Upper lobe of left lung (tissue), 6 donors: ENCODE measurements at places on chromosomes 1 and 21.
A peak's percentile ranks its signal among the peaks of the same experiment; 100 is the strongest.

DNA sequence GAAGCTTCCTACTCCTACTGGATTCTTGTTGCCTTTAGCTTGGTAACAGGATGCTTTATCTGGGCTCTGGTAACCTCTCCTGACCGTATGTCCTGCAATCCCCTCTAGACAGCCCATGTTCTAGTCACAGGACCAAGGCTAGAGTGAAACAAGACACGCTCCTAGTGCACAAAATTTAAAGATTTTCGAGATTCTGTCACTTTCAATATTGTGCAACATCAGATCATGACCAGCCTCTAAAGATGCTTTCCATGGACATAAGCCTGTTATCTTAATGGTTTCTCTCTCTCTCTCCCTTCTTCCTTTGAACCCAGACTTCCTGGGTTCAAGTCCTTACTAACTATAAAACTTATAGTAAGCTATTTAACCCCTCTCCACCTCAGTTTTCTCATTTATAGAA lies 1.6 kb upstream of the LY9 start:
- no peak for DNase-seq

GRCh38 chr1:76218888-76219287 lies 144.3 kb downstream of the ST6GALNAC3 start:
- no peak for DNase-seq

- DNase-seq, result no peak
These were observed 18.9 kb downstream of the HTR1D start for GRCh38 chr1:23198373-23198772.

- no peak for DNase-seq
These were observed 105.4 kb downstream of the ATP6V1G3 start for GRCh38 chr1:198435056-198435455.

DNA sequence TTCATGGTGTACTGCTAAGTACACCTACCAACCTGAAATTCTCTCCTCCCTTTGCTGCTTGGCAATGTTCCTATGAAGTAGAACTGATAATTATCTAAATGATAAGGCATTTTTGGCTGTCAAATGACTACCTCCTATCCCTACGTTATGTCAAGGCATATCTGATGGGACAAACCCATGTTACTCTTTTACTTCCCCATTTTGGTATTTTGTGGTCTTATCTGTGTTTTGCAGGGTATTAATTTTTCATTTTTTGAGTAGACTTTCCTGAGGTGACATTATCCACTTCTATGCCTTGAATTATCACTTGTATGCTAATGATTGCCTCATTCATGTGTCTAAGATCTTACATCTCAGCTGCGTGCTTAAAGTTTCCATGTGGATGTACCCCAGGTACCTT lies 499.6 kb upstream of the B3GALT2 start:
- DNase-seq, result no peak

DNA sequence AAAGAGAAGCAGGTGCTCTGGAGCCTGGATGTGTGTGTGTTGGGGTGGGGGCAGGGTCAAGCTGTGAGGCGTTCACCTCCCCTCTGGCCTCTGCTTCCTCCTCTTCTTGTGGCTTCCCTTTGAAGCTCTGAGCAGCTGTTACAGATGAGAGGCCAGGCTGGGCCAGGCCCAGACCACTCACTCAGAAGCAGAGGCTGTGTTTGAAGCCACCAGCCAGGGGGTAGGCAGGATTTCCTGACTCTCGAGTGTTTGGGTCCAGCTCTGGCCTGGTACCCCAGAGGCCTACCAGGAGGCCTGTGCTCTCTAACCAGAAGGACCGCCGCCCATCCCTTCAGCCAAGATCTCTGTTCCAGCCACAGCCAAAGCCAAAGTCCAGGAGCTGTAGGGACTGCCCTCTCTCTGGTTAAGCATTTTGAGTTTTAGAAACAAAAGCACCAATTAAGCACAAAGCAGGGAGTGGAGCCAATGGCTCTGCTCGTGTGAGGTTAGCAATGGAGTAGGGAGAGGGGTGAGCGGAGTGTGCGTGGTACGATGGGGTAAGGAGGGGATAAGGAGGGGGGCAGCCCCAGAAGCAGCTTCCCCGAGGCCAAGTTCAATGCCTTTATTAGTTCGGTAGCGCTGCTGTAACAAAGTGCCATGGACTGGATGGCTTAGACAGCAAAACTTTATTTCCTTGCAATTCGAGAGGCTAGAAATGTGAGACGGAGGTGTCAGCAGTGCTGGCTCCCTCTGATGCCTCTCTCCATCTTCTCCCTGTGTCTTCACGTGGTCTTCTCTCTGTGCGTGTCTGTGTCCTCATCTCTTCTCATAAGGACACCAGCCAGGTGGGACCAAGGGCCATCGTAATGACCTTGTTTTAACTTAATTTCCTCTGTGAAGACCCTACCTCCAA lies 20.5 kb downstream of the RCSD1 start:
- peak; percentile 54 for DNase-seq

DNA sequence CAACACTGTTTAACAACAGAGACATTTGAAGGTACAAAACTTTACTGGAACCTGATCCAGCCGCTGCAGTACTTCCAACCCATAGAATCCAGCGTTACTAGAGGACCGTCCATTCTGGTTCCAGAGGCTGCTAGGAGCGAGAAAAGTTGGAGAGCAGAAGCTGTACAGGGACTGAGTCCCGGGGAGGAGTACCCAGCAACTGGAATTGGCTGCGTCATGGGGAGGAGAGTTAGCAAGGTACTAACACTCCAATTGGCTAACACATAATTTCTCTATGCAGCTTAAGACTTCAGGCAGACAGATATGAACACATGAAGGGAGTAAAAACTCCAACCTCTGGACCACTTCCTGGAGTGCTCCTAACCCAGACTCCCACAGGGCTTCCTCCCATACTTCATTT lies 2.1 kb upstream of the QSOX1 start:
- no peak for DNase-seq

DNA sequence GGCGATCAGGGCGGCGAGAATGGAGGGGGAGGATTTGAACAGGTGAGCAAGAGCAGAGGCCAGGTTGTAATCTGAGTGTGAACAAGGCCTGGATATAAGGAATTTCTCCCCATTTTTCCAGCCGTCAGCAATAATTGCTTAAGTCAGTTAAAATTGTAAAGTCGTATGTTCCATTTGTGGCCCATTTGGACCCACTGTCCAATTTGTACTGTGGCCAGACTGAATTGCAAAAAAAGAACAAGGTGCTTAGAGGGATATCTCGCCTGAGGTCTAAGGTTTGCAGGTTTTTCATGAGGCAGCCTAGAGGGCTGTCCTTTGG lies 1.0 kb downstream of the ERVH48-1 start:
- DNase-seq, result no peak

- peak; percentile 57 for DNase-seq
These were observed 62.4 kb downstream of the CD247 start for GRCh38 chr1:167455786-167456446.

DNA sequence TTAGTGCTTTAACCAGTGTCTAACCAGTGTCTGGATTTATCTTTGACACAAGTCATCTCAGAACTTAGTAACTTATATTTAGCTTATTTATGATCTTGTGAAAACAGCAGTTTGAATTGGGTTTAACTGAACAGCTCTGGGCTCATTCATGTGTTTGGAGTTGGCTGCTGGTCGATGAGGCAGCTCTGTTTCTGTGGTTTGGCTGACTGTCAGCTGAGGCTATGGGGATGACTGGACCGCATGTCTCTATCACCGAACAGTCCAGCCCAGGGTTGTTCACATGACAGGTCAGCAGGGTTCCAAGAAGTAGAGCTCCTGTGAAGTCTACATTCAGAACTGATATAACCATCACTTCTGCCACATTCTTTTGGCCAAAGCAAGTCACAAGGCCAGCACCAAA lies 29.1 kb upstream of the C21orf91 start:
- DNase-seq, result no peak

DNA sequence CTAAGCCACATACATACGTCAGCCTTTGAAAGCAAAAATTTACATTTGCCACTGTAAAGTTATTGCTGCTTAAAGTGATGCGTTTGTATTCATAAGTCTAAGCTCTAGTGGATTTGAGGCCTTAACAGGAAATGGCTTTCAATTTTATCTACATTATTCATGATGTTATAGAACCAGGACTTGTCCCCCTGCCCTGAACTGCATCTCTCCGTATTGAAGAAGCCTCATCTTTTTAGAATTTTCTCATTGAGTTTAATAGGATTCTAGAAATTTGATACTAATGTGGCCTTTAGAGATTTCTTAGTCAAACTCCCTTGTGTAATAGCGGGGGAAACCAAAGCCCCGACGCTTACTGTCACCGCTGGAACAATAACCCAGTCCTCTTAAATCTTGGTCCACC lies 9.9 kb downstream of the UTP25 start:
- DNase-seq, result no peak

DNA sequence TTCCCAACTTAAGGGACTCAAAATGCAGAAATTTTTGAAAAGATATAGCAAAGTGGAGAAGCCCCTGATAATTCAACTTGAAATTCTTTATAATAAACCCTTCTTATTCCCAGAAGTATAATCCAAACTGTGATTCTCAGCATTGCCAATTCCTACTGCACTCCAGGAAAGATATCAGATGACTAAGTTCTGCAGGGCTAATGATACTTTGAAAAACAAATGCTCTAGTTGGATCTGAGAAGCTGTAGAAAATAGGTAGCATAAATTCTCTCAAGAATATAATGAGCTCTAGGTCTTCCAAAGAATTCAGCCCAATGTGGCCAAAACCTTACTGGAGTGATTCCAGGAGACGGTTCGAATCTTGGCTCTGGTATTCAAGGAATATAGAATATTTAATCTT lies 294.0 kb upstream of the PTBP2 start:
- no peak for DNase-seq

GRCh38 chr1:213192026-213192425 lies 141.0 kb downstream of the RPS6KC1 start:
- no peak for DNase-seq

DNA sequence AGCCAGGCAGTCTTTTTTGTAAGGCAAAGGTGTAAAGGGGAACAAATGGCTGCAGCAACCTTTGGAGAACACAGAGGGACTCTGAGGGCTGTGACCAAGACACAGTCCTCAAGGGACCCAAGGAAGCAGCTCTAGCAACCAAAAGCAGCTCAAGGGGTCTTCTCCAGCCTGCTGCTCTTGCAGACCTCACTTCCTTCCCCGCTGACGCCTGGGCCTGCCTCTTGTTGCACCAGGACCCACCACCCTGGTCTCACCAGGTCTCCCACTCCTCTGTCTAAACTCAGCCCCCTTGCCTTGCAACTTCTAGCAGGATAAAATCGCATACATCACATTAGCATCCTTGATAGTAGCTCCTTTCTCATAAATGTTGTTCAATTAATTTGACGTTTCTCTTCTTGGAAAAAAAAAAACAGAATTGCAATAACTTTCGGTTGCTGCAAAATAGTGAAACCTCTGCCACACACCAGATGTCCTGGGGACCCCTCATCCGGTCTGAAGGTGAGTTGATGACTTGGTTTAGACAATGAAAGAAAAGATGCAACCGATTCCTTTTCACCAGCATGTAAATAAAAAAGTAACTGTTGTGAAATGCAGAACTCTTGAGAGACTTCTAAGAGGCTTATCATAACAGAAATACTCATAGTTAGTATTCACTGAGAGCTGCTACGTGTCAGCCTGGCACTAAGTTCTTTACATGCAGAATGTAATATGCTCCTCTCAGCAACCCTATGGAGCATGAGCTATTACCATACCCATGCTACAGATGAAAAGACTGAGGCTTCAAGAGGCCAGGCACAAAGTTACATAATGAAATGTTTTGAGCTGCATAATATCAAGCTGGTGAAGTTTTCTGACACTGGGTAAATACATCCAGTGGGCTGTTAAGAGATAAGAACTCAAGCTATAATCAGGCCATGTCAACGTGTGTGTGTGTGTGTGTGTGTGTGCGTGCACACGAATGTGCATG lies 58.5 kb downstream of the UMODL1 start:
- no peak for DNase-seq

GRCh38 chr1:16013220-16013907 lies 4.5 kb downstream of the HSPB7 start:
- DNase-seq, result peak; percentile 42

- DNase-seq, result peak; percentile 85
These were observed 44.2 kb upstream of the LAPTM5 start for GRCh38 chr1:30801771-30802198.

GRCh38 chr1:245153552-245154428 lies 995 bp upstream of the KIF26B start:
- DNase-seq, result peak; percentile 86

DNA sequence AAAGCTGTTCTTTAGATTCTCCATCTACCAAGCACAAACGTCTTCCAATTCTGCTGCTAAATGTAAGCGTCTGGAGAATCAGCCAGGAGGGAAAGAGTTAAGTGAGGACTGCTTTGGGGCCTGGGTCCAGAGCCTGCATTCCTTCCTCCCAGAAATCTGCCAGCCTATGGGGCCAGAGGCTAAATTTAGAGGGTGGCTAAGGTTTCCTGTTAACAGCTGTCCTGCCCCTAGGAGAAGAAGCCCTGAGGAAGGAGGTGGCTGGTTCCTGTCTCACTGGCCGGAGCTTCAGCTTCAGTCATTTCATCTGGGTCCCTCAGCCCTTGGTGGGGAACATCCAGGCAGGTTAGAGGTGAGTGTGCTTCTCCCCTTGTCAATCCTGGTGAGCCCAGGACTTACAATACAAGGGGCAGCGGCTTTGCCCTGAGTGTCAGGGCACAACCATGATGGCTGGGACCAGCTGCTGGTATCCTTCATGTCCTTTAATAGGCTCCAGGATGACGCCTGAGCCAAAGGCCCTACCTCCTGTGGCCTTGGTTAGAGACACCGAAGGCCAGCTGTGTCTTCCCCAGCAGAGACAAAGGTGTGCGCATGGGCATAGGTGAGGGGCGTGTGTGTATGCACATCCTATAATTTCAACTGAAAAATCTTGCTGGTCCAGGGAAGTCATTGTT lies at the start of gene STYXL2:
STYXL2 (plus strand) TSS at position 230 of the 671 bp plus-strand sequence. CDS start 775 bp downstream, outside the sequence.
- DNase-seq, result no peak
